Dermis lymphatic vessel endothelial cell (primary cell): ENCODE measurements at places on chromosomes 11 and 22. TPM values are rescaled to one million over a fixed set of nuclear protein-coding genes. Genes with fewer than 3 reads are reported as not detected.

TLCD5 gene
- 4.8 and 7.7 TPM in 2 replicates for total RNA-seq

TREH gene
- total RNA-seq: not detected in 2 replicates

PDGFD gene
- 58.6 and 81.8 TPM in 2 replicates for total RNA-seq

MISFA gene
- 0.34 and 0.98 TPM in 2 replicates for total RNA-seq

GAB4 gene
- total RNA-seq: not detected in 2 replicates

SLC43A3 gene
- 15.4 and 15.6 TPM in 2 replicates for total RNA-seq

AQP11 gene
- 0.11 and 0.17 TPM in 2 replicates for total RNA-seq

GGTLC2 gene
- total RNA-seq: not detected in 2 replicates

SCT gene
- total RNA-seq: not detected in 2 replicates

GGT5 gene
- total RNA-seq: 1.8 and 8.9 TPM in 2 replicates

PDE2A gene
- total RNA-seq: 262 and 369 TPM in 2 replicates

DEUP1 gene
- total RNA-seq: not detected in 2 replicates

MS4A6A gene
- not detected in 2 replicates for total RNA-seq

HPX gene
- total RNA-seq: 0.34 TPM in 1 of 2 replicates, not detected in the other

SVIP gene
- total RNA-seq: 11.4 and 11.9 TPM in 2 replicates

OVOL1 gene
- not detected in 2 replicates for total RNA-seq

FBLN1 gene
- total RNA-seq: 0.09 and 0.22 TPM in 2 replicates

NAV2 gene
- 1.3 and 2.1 TPM in 2 replicates for total RNA-seq

MOB2 gene
- total RNA-seq: 46.8 and 48.5 TPM in 2 replicates

C11orf42 gene
- total RNA-seq: not detected in 2 replicates

SLCO2B1 gene
- total RNA-seq: 1.4 and 6.7 TPM in 2 replicates

TEX12 gene
- 0.17 TPM in 1 of 2 replicates, not detected in the other for total RNA-seq

OR52E8 gene
- not detected in 2 replicates for total RNA-seq

OR52I1 gene
- total RNA-seq: not detected in 2 replicates

OLFML1 gene
- 0.09 TPM in 1 of 2 replicates, not detected in the other for total RNA-seq

ME3 gene
- total RNA-seq: 17.7 and 18.4 TPM in 2 replicates

KRTAP5-10 gene
- not detected in 2 replicates for total RNA-seq

OR51B4 gene
- total RNA-seq: not detected in 2 replicates

CREBZF gene
- total RNA-seq: 24.7 and 31.4 TPM in 2 replicates

SNX15 gene
- total RNA-seq: 7.5 and 9.9 TPM in 2 replicates

ZP1 gene
- total RNA-seq: not detected in 2 replicates

SOX10 gene
- under 0.01 TPM in 1 of 2 replicates, not detected in the other for total RNA-seq

RHOD gene
- total RNA-seq: 15.3 and 17.4 TPM in 2 replicates
